ENCODE measurements at places on chromosomes 4 and X.

DNA sequence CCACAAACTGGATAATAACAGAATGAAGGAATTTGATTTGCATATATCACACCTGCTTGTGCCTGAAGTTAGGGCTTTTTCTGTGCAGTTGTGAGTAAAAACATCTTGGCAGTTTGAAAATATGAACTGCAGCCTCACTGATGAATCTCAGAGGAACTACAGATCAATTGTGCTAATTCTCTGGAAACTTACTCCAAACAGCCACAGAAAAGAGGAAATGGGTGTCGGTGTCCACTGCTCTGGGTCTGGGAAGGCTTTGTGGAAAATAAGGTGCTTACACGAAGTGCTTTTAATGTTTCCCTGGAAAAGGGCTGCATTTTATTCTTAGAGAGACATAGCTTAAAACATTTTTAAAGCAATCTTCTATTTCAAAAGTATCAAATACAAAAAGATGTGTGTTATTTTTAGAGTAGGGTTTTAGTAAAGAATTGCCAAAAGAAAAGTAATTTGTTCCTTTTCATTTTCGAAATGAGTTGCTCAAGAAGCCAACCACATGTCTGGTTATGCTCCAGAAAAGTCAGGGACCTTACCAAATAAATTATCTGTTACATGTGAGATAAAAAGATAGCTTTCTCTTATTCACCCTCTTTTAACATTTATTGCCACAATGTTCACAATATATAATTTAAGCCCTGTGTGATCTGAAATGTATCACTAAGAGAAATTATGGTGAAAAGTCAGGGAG is 240.1 kb downstream of the FRAS1 start:
- no peak for DNase-seq

- DNase-seq, result no peak
Observed at GRCh38 chr4:184251670-184251980, 34.0 kb upstream of the ENPP6 start.

DNA sequence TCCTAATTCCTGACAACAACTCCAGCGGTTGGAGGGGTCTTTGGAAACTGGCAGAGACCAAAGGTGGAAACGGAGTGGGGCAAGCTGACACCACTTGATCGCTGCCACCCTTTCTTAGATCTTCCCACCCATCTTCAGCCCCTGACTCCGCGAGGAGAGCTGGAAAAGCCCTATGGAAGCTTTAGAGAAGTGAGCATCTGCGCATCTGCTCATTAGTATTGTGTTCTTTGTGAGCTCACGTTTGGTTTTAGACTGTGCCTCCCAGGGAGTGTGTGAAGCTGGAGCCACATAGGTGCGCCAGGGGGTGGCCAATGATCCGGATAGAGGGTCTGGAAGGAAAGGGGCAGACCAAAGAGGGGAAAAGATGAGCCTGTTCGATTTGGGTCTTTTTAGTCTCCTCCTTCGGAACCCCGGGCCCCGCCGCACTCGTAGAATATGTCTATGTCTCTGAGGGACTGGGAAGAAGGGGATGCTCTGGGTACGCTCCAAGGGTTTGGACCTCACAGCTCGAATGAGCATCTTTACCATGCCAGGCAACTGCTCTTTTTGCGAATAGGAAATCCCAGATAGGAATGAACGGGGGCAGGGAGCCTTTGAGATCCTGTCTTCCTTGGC is 578 bp upstream of the DKK2 start:
- DNase-seq, result no peak

GRCh38 chr4:87803421-87803820 is 4.1 kb downstream of the IBSP start:
- no peak for DNase-seq

GRCh38 chr4:178789279-178789678 is 1347.0 kb upstream of the AGA start:
- no peak for DNase-seq

DNA sequence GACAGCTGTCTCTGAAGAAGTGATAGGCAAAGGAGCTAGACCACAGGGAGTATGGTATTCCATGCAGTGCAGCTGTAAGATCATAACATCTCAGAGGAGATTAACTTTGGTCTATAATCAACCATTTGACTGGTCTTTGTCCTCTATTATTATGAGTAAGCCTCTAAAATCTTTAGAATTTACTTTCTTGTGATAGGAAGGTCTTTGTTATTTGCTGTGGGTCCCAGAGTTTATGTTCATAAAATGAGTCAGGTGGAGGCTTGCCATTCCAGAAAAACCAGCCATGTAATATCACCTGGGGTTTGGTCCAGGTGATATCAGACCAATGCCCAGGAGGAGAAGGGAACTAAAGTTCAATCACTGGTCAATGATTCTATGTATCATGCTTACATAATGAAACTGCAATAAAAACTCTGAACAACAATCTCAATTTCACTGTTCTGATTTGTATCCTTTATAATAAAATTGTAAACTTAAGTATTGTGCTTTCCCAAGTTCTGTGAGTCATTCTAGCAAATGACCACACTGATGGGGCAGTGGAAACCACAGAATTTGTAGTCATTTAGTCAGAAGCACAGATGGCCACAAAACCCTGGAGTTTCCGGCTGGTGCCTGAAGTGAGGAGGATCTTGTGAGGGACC is 239.6 kb upstream of the TRAM1L1 start:
- no peak for DNase-seq

DNA sequence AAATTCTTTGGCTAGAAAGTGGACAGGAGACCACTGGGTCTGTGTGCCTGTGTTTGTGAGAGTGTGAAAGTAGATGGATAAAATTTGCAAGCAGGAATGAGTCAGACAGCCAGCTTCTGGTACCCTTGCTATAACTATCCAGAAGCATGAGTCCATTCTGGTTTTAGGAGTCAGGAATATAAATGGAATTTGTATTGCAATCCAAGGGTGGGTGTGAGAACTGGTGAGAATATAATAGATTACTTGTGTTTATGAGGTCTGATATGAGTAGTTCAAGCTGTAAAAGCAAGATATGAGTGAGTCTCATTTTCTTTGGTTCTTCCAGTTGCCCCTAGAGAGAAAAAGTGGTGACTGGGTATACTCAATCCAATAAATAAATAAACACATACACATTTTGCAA is 212.7 kb upstream of the TAPT1 start:
- no peak for DNase-seq

DNA sequence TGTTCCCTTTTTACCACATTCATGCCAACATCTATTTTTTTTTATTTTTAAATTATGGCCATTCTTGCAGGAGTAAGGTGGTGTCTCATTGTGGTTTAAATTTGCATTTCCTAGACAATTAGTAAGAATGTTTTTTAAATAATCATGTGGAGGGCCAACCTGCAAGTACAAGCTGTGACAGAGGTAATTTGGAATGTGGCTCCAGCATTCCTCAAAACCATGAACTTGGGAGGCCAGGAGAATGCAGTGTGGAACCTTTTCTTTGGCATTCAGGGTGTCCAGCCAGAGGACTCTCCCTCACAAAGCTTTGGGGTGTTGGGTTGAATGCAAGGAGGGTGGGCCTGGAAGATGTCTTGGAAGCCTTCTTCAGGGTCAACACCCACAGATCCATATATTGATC is 7.3 kb upstream of the TMEM185A start:
- DNase-seq, result no peak

- no peak for DNase-seq
Observed at GRCh38 chr4:143347484-143348111, 10.9 kb downstream of the GAB1 start.

DNA sequence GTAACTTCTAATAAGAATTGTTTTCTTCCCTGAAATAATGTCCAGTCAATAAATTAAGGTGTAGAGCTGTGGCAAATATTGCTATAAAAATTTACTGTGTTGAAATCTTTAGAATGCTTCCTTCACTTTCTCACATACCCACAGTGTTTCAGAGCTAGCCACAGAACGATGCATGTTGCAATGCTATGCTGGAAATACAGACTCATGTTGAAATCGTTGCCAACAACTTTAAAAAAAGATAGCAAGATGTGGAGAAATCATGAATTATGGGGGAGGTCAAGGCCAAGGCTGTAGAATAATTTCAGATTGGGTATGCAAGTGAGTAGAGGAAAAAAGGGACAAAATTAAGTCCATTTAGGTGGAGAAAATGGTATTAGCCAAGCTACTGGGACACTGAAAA is 204.8 kb downstream of the VEGFC start:
- DNase-seq, result no peak

DNA sequence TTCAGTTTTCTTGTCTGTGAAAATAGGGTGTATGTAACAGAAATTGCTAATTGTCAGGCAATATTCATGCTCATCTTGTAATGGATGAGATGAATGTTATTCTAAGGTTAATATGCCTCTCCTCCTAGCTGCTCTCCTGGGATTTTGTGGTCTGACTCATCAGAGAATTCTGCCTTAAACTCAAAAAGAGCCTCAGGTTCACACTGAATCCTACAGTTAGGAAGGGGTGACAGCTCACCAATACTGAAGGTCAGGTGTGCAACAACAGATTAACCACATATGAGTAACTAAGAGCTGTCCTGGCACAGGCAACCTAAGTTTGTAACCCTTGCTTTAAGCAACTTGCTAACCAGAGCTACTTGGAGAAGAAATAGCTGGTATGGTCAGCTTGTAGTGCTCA is 197.7 kb downstream of the SPATA18 start:
- no peak for DNase-seq

- DNase-seq, result no peak
Observed at GRCh38 chr4:17511051-17511450, 839 bp downstream of the QDPR start.

DNA sequence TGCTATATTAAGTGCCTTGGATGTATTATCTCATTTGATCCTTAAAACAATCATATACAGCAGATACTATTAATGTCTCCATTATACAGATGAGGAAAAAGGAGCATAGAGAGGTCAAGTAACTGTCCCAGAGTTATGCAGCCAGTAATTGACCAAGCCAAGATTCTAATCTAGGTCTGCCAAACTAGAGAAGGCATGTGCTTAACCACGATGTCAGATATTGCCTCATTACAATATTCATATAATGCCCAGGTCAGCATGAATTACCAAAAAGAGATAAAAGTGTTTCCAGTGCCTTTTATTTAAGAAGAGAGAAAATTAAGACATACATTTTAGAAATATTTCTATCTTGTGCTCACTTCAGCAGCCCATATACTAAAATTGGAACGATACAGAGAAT is 7.1 kb downstream of the ARHGEF6 start:
- DNase-seq, result no peak
